HuH-7 (cell line): ENCODE measurements at places on chromosomes 11 and 22.

DNA sequence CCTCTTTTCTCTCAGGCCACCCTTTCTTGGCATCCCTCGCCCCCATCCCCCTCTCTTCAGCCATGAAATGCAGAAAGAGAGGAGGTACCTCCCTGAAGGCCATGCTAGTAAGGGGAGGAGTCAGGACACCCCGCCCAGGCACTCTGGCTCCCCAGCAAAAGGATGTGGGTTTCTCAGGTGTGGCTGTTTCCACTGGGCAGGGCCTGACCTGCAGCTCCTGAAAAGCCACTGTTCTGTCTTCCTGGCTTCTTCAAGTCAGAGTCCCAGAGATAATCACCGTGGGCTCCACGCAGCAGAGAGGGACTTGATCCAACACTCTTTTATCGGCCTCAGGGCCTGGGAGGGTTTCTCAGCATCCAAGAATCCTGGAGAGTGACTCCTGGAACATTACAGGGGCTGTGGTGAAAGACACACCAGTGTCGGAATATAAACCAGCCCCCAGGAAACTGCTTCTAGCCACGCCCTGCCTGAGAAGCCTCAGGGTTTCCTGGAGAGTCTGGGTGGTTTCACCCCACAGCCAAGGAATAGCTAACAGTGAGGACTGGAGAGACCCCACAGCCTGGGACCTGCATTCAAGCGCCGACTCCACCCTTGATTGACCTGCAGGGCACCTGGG is 45.7 kb upstream of the TSPAN18 start:
- no peak for DNase-seq

- no peak for DNase-seq
Measured at GRCh38 chr11:48108231-48109045, 108.2 kb upstream of the OR4B1 start.

DNA sequence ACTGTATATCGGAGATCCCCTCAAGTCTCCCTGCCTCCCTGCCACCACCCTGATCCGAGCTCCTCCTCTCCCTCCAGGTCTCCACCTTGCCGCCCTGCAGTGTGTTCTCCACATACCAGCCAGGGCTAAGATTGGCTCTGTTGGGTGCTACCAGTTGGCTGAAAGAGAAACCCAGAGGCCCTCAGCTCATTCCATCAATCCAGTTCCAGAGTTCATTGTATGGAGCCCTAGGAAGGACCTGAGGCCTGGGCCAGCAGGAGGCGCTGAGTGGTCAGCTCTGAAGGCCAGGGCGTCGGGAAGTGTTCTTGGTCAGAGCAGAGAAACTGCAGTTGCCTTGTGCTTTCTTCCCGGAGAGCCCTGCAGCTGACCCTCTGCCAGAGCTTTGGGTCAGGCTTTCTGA is 2.2 kb upstream of the TOP3B start:
- peak; percentile 65 for DNase-seq

GRCh38 chr11:57932105-57932504 is 91.6 kb upstream of the OR9Q1 start:
- no peak for DNase-seq

- DNase-seq, result no peak
Measured at GRCh38 chr11:13118194-13118593, 109.1 kb downstream of the RASSF10 start.

DNA sequence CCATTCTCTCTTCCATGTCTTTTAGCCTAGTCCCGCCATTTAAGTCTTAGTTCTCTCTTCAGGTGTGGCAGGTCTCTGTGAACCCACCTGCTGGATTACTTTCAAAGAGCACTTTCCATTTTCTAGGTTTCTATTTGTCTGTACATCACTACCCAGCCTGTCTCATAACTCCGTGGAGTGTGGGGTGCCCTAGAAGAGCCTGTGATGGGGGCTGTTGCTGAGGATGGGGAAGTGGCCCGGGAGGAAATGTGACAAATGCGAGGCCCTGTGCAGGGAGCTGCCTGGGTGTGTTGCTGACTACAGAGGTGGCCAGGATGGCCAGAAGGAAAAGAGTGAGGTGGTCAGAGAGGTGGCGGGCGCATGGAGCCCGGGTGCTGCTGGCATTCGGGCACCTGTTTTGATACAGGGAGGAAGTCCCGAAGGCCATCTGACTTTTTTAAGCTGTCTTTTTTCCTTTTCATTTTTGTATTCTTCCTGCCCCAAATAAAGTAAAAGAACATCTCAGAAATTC is 10.7 kb downstream of the DGCR8 start:
- no peak for DNase-seq

GRCh38 chr22:36715647-36716046 is 12.1 kb upstream of the CACNG2 start:
- no peak for DNase-seq

GRCh38 chr22:40252146-40252545 is 74.4 kb downstream of the TNRC6B start:
- no peak for DNase-seq

DNA sequence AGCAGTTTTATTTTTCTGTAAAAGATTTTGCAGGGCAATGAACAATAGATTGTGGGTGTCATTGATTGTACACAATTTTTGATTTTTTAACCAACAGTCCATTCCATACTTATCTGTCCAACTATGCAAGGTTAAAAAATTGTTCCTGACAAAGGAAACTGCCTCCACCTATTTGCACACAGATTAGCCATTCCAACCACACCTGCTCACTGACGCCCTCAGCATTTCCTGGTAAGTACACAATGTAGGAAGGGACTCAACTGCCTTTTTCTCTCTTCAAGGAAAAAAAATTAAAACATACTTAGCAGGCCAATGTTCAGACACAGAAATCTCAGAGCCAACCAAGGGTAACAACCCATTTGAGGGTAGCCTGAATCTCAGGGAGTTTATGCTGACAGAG is 4.3 kb upstream of the FUT4 start:
- no peak for DNase-seq

- no peak for DNase-seq
Measured at GRCh38 chr11:97570636-97571035, 1180.8 kb downstream of the JRKL start.

DNA sequence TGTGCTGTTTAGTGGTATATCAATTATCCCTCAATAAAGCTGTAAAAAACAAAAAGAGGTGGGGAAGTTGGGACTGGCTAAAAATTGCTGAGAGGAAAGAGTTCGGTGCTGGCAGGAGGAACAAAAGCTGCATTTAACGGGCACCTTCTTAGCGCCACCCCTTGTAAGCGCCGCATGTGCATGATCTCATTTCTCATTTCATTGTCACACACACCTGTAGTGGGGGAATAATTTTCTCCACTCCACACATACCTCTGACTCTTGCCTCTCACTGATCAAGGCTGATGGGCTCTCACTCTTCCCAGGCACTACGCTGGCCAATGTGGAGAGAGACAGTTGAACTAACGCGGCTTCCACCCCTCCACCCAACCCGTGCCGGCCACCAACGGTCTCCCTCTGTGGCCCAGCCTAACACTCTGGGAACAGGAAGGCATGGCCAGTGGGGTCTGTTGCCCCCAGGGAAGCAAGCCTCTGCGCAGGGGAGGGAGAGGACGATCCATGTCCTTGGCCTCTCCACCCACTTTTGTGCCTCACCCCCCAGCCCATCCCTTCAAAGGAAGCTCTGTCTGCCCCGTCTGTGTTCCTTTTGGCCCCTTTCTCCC is 186.7 kb upstream of the SYT13 start:
- no peak for DNase-seq

DNA sequence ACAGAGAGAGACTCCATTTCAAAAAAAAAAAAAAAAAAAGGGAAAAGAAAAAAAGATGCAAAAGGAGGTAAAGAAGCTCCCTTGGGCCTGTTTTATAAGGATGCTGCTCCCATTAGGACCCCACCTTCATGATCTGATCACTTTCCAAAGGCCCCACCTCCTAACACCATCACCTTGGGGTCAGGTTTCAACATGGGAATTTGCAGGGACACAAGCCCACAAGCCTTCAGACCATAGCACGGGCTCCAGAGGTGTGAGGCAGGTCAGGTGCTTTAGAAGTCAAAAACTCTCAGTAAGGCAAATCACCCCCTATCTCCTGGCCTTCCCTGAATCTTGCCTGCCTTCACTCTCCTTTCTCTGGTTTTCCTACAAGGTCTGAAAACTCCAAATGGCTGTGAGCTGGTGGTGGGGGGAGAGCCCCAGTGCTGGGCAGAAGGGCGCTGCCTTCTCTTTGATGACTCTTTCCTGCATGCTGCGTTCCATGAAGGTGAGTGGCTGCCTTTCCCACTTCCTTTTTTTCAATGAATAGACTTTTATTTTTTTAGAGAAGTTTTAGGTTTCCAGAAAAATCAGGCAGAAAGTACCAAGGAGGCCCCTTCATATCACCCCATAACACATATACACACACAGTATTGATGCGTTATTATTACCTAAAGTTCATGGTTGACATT is 13.2 kb downstream of the ASPHD2 start:
- DNase-seq, result no peak

- DNase-seq, result no peak
Measured at GRCh38 chr11:27786864-27787263, 86.6 kb upstream of the BDNF start.
